ENCODE measurements at places on chromosomes 11 and 22.

- DNase-seq = peak; percentile 83
These were observed 133.0 kb downstream of the PLEKHA7 start for GRCh38 chr11:16881074-16881709.

DNA sequence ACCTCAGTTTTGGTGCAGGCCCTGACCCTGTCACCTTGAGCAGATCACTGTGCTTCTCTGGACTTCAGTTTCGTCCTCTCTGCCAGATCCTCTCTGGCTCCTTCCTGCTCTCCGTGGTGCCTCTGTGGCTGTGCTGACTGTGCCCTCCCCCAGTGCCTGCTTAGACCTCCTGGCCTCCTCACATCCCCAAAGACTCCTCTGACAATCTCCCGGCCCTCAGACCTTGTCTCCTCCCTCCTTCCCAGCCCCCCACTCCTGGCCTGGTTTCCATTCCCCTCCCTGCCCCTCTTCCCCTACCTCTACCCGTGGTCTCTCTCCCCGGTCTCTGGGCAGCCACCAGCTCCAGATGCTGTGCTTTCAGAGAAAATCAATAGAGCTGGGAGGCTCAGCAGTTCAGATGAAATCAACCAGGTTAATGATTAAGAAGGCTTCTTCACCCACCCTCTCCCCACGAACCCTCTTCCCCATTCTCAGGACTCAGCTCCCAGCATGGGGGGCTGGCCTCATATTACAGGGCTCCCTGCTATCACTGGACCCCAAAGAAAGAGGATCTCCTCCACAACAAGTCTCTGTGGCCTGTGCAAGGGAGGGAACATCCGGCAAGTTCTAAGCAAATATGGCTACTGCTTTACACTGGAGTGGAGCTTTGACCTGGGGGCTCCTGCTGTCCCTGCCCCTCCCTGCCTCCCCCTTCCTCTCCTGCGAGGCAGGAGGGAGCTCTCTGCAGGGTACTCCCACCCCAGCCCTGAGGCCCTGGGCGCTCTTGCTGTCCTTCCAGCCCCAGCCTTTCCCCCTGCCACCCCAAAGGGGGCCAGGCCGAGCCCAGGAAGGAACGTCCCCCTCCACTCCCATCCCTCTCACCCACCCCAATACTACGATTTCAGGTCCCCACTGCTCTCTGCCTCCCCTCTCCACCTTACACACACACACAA, 8.5 kb downstream of the BACE1-AS start:
- no peak for DNase-seq

- no peak for DNase-seq
These were observed 8.1 kb upstream of the GDPD5 start for GRCh38 chr11:75533896-75534258.

DNA sequence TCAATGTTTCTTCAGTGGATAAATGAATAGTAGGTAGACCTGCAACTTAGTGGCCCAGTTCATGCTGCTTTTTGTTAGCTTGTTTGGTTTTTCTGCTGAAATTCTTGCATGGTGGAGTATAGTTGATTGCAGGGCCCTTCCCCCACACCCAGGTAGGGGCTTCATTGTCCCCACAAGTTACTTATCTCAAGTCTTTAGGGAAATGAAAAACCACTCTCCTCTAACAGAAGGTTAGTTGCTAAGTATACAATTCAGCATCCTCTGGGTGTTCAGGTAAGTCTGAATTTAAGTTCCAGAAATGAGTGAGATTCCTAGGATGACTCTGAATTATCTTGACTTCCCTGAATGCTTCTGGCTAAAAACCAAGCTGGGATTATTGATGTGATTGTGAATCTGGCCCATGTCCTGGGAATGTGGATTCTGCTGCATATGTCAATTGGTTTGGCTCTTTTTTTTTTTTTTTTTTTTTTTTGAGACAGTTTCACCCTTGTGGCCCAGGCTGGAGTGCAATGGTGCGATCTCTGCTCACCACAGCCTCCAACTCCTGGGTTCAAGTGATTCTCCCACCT, 40.3 kb downstream of the BCL2L13 start:
- DNase-seq = no peak

DNA sequence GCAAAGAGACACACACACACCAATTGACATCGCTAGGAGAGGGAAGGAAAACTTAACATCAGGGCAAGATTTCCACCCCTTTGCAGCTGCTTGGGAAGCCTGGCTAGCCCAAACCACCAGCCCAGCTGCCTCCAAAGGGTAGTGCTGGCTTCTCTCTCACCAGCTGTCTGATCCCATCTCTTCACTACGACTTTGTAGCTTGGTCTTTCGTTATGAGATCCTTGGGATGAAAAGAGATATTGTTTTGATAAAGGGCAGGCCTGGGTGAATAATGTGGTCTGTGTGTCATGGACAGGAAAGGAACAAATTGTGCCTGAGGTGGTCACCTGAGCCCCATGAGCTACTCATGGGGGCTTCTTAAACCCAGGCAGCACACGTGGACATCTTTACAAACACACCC, 101.9 kb downstream of the ARL14EP start:
- DNase-seq = no peak

GRCh38 chr22:27772984-27773498, 28.5 kb downstream of the MN1 start:
- DNase-seq = no peak

DNA sequence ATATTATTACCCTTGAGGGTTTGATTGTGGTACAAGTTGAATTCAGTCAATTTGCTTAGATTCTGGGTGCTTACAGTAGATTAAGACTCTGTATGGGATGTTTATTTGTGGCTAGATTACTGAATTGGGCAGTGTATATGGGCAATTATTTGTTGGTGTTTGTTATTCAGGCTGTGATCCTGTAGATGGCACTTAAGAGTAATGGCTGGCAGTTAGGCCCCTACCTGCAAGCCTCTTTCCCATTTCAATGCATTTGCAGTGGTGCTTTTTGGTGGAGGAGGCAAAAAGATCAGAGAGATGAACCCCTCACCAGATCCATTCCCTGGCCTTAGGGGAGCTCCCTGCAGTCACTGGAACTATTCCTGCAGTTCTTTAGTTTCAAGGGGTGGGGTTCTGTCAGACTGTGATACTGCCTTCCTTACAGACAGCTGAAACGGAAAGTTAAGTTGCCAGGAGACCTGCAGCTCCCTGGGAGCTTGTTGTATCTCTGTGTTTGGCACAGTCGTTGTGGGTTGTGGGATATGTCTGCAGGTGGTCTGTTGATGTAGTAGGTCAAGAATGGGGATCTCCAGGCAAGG, 199.5 kb downstream of the AASDHPPT start:
- DNase-seq = peak; percentile 24

DNA sequence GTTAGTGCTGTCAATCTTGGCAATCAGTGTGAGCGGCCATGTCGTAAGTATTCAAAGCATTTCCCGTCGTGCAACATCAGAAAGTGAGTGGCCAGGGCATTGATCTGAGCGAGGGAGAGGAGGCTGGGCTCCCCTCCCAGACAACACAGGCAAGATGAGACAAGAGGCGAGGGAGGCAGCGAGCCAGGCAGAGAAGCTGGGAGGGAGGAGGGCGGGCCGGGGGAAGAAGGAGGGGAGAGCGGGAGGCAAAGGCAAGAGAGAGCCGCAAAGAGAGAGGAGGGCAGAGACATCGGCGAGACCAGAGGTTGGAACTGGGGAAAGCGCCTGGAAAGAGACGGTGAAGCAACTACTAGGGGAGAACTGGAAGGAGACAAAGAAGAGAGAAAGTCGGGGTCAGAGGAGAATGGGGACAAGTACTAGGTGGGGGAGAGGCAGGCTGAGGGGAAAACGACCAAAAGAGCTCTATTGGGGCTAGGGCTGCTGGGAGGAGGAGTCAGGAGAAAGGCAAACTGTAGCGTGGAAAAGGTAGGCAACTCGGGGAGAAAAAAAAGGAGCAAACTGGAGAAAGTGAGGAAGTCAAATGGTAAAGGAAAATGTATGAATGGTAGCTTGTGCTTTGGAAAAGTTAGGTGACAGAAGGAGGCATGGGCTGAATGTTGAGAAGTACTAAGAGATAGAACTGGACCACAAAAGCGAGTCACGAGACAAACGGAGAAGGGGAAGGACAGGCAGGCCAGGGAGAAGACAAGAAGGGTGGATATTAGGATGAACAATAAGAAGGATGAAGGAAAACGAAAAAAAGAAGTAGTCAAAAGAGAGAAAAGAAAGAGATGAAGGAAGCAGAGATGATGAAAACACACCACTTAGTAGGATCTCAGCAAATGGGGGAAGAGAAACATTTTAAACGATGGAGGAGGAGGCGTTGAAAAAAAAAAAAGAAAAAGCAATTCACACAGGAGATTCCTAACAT, 130.5 kb upstream of the C11orf58 start:
- DNase-seq = peak; percentile 80

- peak; percentile 27 for DNase-seq
These were observed 305.7 kb downstream of the BLID start for GRCh38 chr11:121810291-121810690.

GRCh38 chr11:130763087-130763980, 152.9 kb downstream of the SNX19 start:
- DNase-seq = peak; percentile 33

DNA sequence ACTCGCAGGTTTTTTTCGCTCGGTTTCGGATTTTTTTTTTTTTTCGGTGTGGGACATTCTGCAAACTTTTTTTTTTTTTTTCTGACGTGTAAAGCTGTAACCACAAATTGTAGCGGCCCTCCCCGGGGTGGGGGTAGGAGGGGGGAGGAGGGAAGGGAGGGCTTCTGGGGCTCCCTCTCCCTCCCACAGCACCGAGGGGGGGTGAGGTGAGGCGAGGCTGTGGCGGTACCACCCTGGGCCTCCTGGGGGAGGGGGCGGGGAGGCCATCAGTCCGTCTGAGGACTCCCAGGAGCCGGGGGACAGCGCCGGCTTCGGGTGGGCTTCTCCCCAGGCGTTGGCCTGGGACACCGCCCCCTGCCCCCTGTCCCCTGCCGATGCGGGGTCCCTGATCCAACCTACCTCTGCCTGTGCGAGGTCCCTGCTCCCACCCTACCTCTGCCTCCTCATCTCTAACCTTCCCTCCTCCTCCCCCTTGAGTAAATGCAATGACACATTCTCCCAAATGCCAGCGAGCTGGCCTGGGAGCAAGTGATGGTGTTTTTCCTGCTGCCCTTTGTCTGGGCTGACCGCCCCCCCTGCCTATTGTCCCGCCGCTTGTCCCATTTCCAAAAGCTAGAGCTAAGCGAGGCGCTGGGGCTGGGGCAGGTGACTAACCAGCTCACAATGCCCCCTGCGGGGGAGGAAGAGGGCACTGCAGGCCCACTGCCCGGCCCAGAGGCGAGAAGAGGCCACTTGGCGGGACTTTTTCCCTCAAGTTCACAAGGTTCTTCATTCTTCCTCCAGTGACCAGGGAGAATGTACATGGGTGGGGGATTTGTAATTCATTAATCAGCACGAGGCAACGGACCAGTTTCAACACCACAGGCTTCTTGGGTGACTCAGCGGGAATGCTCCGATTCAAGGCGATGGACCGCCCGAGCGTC, 511 bp upstream of the CLCF1 start:
- DNase-seq = peak; percentile 96

- no peak for DNase-seq
These were observed 445.3 kb downstream of the BRD1 start for GRCh38 chr22:49382451-49382735.

GRCh38 chr22:47036936-47037485, 274.6 kb downstream of the TBC1D22A start:
- DNase-seq = no peak

DNA sequence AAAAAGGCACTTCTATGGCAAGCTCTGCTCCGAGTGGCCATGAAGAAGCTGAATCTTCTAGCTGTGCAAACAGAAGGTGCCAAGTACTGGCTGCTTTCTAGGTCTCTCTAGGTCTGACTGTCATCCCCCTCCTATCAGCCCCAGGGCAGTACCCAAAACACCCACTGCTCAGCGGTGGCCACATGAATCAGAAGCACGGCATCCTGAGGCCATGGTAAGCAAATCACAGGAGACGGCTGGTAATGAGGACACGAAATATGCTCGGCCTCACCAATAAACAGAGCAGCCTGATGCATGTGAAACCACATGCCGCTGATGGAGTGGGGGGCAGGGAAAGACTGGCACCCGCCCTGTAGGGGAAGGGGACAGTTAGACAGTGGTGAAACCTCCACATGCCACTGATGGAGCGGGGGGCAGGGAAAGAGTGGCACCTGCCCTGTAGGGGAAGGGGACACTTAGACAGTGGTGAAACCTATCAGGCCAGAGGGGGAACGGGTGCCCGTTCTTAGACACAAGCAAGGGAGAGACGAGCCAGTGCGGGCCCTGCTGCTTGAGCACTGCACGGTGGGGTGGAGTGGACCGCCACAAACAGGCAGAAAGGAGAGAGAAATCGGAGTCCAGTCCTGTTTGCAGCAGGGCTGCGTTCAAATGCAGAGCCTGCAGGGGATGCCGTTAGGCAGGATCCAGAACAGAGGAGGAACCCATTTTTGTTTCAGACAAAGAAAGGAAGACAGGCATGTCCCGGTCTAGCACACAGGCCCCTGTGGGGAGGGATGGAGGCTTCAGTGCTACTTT, 29.9 kb upstream of the MOB2 start:
- DNase-seq = no peak

- DNase-seq = no peak
These were observed 451.5 kb upstream of the FAT3 start for GRCh38 chr11:91773090-91773489.

DNA sequence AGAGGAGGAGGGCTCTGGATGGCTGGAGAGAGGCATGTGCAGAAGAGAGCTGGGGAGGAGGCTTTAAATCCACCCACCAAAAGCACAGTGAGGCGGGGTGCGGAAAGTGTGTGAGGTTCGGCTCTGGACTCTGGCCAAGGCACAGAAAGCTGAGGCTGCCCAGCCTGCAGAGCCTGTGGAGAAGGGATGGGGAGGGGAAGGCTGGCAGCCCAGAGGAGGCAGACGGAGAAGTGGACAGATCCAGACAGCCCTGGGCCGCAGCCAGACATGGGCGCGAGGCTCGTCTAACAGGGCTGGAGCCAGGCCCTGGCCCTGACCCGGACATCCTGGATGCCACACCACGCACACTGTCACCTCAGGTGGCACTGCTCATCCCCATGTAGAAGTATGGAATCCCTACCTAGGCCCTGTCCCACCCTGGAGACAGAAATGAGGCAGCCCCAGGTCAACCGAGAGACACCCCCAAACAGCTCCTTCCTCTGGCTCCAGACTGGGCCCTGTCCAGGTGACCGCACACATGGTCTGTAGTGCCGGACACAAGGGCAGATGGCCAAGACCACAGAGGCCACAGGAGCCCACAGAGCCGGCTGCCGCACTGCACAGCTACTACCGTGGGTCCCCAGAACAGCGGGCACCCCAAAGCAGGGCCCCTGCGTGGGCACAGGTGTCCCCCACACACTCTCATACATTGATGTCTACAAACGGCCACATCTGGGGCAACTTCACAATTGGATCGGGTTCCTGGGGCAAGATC, 16.6 kb upstream of the MOB2 start:
- DNase-seq = no peak

DNA sequence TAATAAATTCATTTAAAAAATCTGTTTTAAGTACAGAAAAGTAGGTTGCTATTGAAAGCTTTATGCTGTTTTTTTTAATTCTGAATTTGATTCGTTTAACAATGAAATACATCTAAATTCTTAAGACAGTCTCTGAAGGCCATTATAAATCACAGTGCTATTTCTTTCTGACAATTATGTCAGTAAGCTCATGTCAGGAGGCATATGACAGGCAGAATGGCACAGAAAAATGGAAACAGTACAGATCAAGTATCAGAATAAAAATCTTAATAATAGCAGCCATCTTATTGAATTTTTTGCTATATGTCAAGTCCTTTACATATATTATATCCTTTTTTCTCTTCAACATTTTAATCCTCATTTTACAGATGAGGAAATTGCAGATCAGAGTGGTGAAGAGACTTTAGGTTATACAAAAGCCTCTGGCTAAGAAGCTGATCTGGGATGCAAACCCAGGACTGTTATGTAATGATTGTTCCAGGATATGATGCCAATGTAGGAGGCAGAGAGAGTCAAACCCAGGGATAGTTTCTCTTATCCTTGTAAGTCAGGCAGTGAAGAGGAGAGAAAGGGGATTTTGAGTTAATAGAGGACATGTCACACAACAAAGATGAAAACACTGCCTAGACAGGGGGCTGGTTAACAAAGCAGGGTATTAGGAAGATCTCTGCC, 283.1 kb upstream of the CCDC90B start:
- DNase-seq = no peak

All from bronchial epithelial cell (primary cell).